DMS 273 treated with DMSO at 0.1 percent for 48 hours (cell line): ENCODE measurements at places on chromosomes 7 and 10.

DNA sequence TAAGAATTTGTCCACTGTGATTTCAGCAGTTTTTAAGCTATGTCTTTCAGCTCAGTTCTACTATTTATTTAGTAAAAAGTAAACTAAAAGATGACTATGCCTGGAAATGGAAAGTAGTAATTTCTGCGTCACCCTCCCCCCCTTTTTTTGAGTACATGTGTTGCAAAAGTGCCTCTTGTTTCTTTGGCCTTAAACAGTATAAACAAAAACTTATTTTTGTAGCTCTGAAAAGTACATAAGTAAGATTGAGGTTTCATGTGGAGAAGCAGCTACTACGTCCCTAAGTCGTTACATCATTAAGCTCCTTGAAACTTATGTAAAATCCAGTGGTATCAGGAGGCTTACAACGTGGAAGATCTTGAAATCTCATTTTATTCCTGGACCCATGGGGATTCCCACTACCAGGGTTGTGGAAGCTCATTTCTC, 46.3 kb upstream of the HBP1 start:
- no peak for DNase-seq

DNA sequence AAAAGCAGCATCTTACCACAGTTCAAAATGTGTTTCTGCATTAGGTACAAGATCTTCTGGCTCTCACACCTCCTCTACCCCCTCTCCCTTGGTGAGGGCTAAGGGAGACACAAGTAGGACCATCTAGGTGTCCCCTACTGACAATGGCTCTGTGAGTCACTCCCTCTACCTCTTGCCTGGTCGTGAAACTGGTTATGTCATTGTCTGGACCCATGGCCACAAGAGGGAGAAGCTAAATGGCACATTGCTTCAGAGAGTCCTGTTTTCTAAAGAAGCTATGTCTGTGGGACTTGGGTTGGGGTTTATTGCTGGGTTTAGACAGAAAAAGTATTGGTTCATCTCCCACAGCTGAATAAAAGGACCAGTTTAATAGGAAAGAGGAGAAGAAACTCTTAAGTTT, 4.0 kb upstream of the PLXNA4 start:
- DNase-seq, result no peak

DNA sequence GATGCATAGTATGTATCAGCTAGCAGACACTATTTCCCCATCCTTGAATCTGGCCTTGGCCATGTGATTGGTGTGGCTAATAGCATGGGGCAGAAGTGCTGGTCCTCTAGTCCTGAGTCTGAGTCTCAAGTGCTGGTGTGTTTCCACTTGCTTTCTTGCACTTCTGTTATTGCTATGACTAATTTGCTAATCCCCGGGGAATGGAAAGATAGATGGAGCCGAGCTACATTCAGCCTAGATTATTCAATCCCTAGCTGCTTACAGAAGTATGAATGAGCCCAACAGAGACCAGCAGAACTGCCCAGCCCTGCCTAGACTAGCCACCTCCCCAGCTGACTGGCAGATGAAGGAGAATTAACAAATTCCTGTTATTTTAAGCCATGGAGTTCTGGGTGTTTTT, 53.2 kb upstream of the SYPL1 start:
- DNase-seq, result no peak

- no peak for DNase-seq
Observed at GRCh38 chr7:111393011-111393754, 169.1 kb downstream of the IMMP2L start.

DNA sequence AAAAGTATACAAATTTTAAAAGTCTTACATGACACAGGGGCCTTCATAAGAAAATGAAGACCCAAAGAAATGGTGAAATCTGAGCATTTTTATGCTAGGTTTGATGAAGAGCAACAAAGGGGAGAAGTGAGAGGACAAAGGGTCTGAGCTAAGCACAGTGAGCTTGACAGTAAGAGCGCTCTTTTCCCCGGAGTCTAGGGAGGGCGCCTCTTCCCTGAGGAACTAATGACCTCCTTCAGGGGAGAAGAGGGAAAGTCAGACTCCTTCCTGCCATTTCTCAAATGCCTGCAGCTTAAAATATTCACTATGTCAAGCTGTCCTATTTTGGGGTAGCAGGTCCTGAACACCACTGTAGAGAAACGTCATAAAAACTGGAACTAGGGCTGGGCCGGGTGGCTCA, 18.1 kb upstream of the PAXIP1 start:
- DNase-seq, result no peak

GRCh38 chr10:52525761-52526160, 211.7 kb downstream of the DKK1 start:
- no peak for DNase-seq

- DNase-seq, result no peak
Observed at GRCh38 chr10:7533657-7534479, 123.0 kb upstream of the SFMBT2 start.
